ENCODE measurements at places on chromosomes 2 and 18. TPM values are rescaled to one million over a fixed set of nuclear protein-coding genes. Genes with fewer than 3 reads are reported as not detected.

Gene ITGA6
- total RNA-seq: 6.5 TPM

Gene WNT10A
- not detected for total RNA-seq

Gene KIAA2012
- not detected for total RNA-seq

Gene CPLX4
- not detected for total RNA-seq

Gene SLC5A7
- not detected for total RNA-seq

Gene TMEM37
- total RNA-seq: 1.1 TPM

Gene GAL3ST2
- 0.36 TPM for total RNA-seq

Gene FOXI3
- not detected for total RNA-seq

Gene UGT1A10
- not detected for total RNA-seq

Gene SNED1
- total RNA-seq: 127 TPM

Gene PAIP2B
- total RNA-seq: 0.59 TPM

Gene DTNA
- 11.5 TPM for total RNA-seq

Gene HOXD1
- not detected for total RNA-seq

Gene ANKRD62
- total RNA-seq: not detected

Gene EFHD1
- total RNA-seq: 2.4 TPM

Gene MROH2A
- not detected for total RNA-seq

All from osteoblast (primary cell).